ENCODE measurements at places on chromosomes 6 and 20. TPM values are rescaled to one million over a fixed set of nuclear protein-coding genes. Genes with fewer than 3 reads are reported as not detected.

SMIM8 gene
- total RNA-seq = 5.4 TPM

SPDEF gene
- 0.17 TPM for total RNA-seq

GPLD1 gene
- 0.66 TPM for total RNA-seq

- no peaks in the 10 kb centered on the region for H3K27me3 ChIP-seq
- no peak overlapping the region for H3K4me3 ChIP-seq
- no peaks in the 10 kb centered on the region for H3K36me3 ChIP-seq
- DNase-seq = no peak
- no peaks in the 10 kb centered on the region for H3K4me1 ChIP-seq
Observed at GRCh38 chr6:53979468-53980067, 131.7 kb upstream of the MLIP start.

GRCh38 chr6:52736145-52736544 is 27.1 kb downstream of the GSTA2 start:
- no peaks in the 10 kb centered on the region for H3K4me1 ChIP-seq
- H3K27me3 ChIP-seq = no peaks in the 10 kb centered on the region
- no peak overlapping the region for H3K4me3 ChIP-seq
- H3K36me3 ChIP-seq = no peaks in the 10 kb centered on the region
- no peak overlapping the region for H3K27ac ChIP-seq

DNA sequence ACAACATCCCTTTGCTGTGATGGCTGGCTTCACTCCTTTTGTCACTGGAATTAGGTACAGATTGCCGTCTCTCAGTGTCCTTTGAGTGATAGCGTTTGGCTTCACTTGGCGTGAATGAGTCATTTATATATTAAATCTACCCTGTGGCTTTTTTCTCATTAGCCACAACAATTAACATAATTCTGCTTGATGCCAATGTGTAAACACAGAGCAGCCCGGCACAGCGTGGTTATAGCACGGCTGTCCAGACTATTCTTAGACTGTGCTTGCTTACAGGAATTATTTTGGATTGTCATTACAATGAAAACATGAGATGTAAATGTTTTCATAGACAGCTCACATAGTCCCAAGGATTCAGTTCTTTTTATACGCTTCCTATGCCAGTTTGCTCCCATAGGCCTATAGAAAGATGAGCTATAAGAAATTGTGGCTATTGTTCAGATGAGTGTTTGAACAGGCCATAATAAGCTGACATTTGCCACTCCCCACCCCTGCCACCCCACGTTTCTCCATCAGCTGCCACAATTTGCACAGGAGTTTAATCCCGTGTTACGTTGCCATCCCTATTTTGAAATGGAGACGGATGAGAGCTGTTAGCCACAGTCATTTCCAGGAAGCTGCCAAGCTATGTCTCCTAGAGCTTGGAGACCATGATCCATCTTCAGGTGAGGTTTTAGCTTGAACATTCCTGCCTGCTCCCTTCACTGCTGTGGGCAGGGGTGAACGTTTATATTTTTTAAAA is 65.9 kb downstream of the PPP1R14C start:
- peaks cover 2% of the 10 kb centered on the region for H3K27me3 ChIP-seq
- no peak for DNase-seq
- no peak overlapping the region for H3K27ac ChIP-seq
- H3K4me3 ChIP-seq = no peak overlapping the region
- H3K36me3 ChIP-seq = no peaks in the 10 kb centered on the region
- H3K4me1 ChIP-seq = no peaks in the 10 kb centered on the region

DNA sequence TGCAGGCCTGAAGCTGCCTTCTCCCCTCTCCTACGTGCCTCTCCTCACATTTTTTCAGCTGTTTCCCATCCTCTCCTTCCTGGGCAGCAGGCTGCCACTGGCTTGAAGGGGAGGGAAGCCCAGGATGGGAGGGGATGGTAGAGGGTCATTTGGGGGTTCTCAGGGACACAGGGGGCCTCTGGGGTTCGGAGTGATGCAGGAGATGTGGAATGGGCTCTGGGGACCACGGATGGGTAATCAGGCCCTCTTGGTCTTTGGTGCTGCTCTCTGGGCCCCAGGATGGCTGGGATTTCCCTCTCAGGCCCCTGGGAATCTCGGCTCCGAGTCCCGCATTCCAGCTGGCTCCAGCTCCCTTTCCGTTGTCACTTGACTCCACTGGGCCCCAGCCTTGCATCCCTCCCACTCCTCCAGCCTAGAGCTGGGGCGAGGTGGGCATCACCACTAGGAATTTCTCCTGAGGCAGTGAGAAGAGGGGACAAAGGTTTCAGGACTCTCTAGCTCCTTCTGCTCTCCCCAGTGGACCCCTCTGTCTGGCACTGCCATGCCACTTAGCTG is 2.0 kb upstream of the DDR1 start:
- no peak overlapping the region for H3K4me3 ChIP-seq
- no peaks in the 10 kb centered on the region for H3K27me3 ChIP-seq
- H3K27ac ChIP-seq = no peak overlapping the region
- H3K4me1 ChIP-seq = peaks cover 44% of the 10 kb centered on the region
- no peaks in the 10 kb centered on the region for H3K36me3 ChIP-seq

GRCh38 chr6:136783495-136784270 is 8.6 kb downstream of the MAP3K5 start:
- peaks cover 3% of the 10 kb centered on the region for H3K36me3 ChIP-seq
- peaks cover 67% of the 10 kb centered on the region for H3K4me1 ChIP-seq
- peak; percentile 54 for DNase-seq
- peak overlapping the region; percentile 12 for H3K4me3 ChIP-seq
- no peaks in the 10 kb centered on the region for H3K27me3 ChIP-seq

GRCh38 chr20:9363673-9364072 is 150.7 kb upstream of the LAMP5 start:
- H3K27ac ChIP-seq = no peak overlapping the region
- H3K4me3 ChIP-seq = no peak overlapping the region
- no peaks in the 10 kb centered on the region for H3K36me3 ChIP-seq

DNA sequence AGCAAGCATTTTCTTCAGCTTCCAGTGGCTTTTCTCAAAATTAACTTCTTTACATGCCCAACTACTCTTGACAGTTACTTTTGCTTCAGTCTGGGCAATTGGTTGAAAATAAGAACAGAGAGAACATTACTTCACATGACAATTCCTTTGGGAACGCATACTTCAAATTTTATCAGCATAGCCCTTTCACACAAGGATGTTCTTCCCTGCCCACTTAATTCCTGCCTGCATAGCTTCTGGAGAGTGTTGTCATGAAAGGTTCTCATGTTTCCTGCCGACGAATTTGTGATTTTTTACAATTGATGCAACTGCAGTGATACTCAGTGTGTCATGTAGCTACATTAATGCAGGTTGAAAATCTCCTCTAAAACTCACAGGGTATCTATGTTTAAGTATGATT is 22.0 kb upstream of the SNRNP48 start:
- no peaks in the 10 kb centered on the region for H3K36me3 ChIP-seq
- peaks cover 9% of the 10 kb centered on the region for H3K27me3 ChIP-seq
- no peaks in the 10 kb centered on the region for H3K4me1 ChIP-seq
- H3K27ac ChIP-seq = no peak overlapping the region
- H3K4me3 ChIP-seq = no peak overlapping the region

DNA sequence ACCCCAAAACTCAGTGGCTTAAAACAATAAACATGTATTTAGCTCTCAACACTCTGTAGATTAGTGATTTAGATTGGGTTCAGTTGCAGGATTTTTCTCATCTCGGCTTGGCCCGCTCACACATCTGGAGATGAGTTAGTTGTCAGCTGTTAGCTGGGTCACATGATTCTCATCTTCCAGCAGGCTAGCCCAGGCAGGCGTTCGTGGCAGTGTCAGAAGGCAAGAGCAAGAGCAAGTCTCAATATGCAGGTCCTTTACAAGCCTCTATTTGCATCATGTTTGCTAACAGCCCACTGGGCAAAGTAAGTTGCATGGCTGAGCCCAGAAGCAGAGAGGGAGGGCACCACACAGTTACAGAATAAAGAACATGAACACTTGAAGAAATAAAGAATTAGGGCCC is 83.6 kb upstream of the MYLIP start:
- no peaks in the 10 kb centered on the region for H3K27me3 ChIP-seq
- H3K4me3 ChIP-seq = no peak overlapping the region
- no peaks in the 10 kb centered on the region for H3K36me3 ChIP-seq
- no peaks in the 10 kb centered on the region for H3K4me1 ChIP-seq
- DNase-seq = no peak
- no peak overlapping the region for H3K27ac ChIP-seq

DNA sequence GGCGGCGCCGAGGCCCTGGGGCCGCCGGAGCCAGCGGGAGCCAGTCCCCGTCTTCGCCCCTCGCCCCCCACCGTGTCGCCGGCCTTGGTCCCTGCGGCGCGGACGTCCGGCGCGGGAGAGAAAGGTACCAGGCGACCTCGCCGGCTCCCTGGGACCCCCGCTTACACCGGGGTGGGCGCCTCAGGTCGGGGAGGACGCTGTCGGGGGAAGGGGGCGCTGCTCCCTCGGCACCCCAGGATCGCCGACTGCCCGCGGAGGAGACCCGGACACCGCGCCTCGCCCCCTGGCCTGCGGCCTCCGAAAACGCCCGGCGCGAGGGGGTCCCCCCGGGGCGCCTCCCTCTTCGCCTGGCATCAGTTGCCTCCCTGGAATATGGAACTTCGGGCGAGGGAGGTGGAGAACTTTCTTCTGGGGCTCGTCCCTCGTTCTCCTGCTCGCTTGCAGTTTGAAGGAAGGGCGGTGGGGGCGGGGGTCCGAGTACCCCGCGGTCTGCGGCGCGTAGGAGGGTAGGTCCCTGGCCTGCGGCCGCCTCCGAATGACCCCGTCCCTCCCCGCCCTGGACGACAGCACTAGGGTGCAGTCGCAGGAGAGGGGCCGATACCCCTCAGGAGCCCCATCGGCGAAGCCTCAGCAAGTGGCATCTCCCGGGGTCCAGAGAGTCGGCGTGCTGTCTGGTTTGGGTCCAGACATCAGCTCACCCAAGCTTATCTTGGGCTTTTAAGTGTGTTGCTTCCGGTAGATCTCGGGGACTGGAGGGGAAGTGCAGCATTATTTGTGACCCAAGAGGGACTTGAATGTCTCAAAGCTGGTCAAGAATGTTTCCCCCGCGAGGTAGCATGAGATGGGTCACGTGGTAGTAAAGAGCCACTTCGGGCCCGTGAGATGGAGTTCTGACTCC is 549 bp downstream of the ANKRD6 start:
- H3K36me3 ChIP-seq = no peaks in the 10 kb centered on the region
- peak overlapping the region; percentile 73 for H3K4me3 ChIP-seq
- DNase-seq = peak; percentile 28
- no peaks in the 10 kb centered on the region for H3K27me3 ChIP-seq

- DNase-seq = peak; percentile 72
- no peaks in the 10 kb centered on the region for H3K27me3 ChIP-seq
- no peak overlapping the region for H3K4me3 ChIP-seq
- no peak overlapping the region for H3K27ac ChIP-seq
- peaks cover 34% of the 10 kb centered on the region for H3K36me3 ChIP-seq
- H3K4me1 ChIP-seq = peaks cover 16% of the 10 kb centered on the region
Observed at GRCh38 chr20:38751360-38751976, 3.2 kb downstream of the ACTR5 start.

DNA sequence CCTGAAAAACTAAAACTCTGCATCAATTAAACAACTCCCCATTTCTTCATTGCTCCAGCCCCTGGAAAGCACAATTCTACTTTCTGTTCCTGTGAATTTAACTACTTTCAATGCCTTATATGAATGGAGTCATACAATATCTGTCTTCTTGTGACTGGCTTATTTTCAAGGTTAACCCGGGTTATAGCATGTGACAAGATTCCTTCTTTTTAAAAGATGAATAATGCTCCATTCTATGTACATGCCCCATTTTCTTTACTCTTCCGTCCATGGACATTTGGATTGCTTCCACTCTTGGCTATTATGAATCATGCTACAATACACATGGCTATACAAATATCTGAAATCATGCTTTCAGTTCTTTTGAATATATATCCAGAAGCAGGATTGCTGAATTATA is 334.9 kb upstream of the ID4 start:
- DNase-seq = no peak
- no peaks in the 10 kb centered on the region for H3K36me3 ChIP-seq
- H3K4me1 ChIP-seq = no peaks in the 10 kb centered on the region

GRCh38 chr6:71258078-71258866 is 30.3 kb upstream of the OGFRL1 start:
- H3K36me3 ChIP-seq = no peaks in the 10 kb centered on the region
- H3K27me3 ChIP-seq = no peaks in the 10 kb centered on the region
- DNase-seq = no peak
- no peak overlapping the region for H3K4me3 ChIP-seq
- H3K4me1 ChIP-seq = no peaks in the 10 kb centered on the region

DNA sequence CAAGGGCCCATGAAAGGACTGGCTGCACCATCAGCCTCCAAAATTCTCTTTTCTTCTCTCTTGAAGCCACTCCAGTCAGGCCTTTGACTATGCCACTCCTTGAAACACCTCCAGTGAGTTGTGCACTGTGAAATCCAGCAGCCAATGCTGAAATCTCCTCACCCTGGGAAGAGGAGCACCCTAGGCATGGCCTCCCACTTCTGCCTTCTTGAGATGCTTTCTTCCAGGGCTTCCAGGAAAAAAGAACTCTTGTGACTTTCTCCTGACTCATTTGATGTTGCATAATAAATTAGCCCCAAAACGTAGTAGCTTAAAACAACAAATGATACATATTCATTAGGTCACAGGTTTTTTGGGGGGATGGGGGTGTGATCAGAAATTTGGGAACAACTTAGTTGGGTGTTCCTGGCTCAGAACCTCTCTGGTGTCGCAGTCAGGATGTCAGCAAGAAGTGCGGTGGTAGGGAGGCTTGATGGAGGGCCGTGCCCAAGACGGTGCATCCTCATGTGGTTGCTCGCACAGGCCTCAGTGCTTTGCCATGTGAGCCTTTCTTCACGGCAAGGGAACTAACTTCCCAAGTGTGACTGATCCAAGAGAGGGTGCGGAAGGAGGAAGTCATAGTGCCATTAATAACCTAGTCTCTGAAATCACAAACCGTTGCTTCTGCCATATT is 12.1 kb downstream of the NCR2 start:
- no peak overlapping the region for H3K4me3 ChIP-seq
- no peak for DNase-seq
- H3K27ac ChIP-seq = no peak overlapping the region
- H3K36me3 ChIP-seq = no peaks in the 10 kb centered on the region
- H3K27me3 ChIP-seq = peaks cover 3% of the 10 kb centered on the region
